ENCODE measurements at places on chromosomes 1 and 21.

DNA sequence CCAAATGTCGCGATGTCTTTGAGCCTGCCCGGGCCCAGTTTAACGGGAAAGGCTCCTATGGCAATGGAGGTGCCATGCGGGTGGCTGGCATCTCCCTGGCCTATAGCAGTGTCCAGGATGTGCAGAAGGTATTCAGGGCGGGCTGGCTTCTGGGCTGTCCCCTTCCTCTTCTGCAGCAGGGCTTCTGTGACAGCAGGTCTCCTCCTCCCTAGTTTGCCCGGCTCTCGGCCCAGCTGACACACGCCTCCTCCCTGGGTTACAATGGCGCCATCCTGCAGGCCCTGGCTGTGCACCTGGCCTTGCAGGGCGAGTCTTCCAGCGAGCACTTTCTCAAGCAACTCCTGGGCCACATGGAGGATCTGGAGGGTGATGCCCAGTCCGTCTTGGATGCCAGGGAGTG, 3.0 kb downstream of the ADPRS start:
- no peak for DNase-seq

- no peak for DNase-seq
These were observed 626.7 kb upstream of the ADGRL2 start for GRCh38 chr1:81174052-81174451.

GRCh38 chr1:210272666-210273065, 40.1 kb downstream of the SERTAD4 start:
- no peak for DNase-seq

GRCh38 chr1:174397261-174397660, 50.5 kb upstream of the GPR52 start:
- no peak for DNase-seq

DNA sequence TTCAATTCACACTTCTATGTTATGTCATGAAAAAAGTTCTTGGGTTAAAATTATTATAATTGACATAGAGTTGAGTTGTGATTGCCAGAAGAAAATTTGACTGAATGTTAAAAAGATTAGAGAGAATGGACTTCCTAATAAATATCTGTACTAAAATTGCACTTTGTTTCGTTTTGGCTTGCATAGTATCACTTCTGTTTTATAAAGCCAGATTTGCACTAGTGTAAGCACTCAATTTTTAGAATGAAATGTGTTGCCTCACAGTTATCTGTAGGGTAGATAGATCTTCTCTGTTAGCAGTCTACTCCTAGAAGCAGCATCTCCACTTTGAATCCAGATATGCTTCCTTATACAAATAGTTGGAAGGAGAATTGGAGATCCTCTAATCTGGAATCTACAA, 95.2 kb upstream of the MPC2 start:
- no peak for DNase-seq

- DNase-seq, result no peak
These were observed 81.2 kb upstream of the TMPRSS2 start for GRCh38 chr21:41589131-41589530.

- DNase-seq, result no peak
These were observed 1.0 kb downstream of the TMEM61 start for GRCh38 chr1:54981466-54981865.

DNA sequence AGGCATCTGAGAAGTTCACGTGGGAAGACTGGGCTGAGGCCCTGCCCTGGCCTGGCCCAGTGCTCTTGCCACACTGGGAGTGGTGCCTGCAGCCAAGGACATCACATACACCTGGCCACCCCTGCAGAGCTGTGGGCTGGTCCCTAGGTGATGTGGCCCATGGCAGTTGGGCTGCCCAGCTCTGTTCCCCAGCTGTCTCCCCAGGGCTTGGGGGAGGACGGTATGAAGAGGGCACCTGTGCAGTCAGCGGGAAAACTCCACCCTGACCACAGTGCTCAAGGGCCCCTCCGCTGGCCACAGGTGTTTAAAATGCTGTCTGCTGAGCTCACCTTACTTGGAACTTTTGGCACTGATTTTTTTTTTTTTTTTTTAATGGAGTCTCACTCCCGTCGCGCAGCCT, 120.4 kb upstream of the SLC25A33 start:
- DNase-seq, result no peak

GRCh38 chr1:234260578-234260977, 112.7 kb upstream of the COA6 start:
- no peak for DNase-seq

DNA sequence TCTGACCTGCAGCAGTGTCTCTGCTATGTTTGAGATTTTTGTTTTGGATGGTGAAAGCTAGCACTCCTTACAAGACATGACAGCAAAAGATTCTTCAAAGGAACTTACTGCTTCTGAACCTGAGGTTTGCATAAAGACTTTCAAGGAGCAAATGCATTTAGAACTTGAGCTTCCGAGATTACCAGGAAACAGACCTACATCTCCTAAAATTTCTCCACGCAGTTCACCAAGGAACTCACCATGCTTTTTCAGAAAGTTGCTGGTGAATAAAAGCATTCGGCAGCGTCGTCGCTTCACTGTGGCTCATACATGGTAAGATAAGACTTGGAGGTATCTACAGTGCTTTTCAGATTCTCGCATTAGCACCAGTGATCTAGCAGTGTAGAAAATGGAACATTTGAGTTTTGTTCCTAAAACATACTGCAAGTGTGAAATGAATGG, 200.2 kb downstream of the PDE4B start:
- no peak for DNase-seq

GRCh38 chr21:46509741-46510502, 51.2 kb downstream of the DIP2A start:
- DNase-seq, result no peak

GRCh38 chr1:2591581-2592261, 5.1 kb downstream of the PRXL2B start:
- DNase-seq, result no peak

GRCh38 chr1:42773420-42773819, 6.4 kb downstream of the C1orf50 start:
- DNase-seq, result no peak

DNA sequence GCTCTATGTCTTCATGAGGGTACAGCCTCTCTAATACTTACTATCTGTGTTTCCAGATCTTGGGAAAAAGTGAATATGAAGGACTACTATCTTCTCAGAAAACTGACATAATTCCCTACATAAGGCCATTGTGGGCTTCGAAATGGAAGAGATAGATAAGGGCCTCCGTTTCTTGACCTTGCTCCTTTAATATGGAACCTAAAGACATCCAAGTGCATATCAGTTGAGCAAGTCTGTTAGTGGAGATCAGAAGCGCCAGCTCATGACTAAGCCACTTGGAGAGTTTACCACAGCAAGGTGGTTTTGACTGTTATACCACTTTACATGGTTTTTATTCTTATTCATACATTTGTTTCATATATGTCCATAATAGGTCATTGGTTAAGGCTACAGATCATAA, 35.3 kb upstream of the FCER1A start:
- no peak for DNase-seq

GRCh38 chr21:31616216-31616615, 43.3 kb upstream of the SOD1 start:
- DNase-seq, result no peak

- DNase-seq, result no peak
These were observed 32.1 kb upstream of the HMGN1 start for GRCh38 chr21:39381009-39381408.

DNA sequence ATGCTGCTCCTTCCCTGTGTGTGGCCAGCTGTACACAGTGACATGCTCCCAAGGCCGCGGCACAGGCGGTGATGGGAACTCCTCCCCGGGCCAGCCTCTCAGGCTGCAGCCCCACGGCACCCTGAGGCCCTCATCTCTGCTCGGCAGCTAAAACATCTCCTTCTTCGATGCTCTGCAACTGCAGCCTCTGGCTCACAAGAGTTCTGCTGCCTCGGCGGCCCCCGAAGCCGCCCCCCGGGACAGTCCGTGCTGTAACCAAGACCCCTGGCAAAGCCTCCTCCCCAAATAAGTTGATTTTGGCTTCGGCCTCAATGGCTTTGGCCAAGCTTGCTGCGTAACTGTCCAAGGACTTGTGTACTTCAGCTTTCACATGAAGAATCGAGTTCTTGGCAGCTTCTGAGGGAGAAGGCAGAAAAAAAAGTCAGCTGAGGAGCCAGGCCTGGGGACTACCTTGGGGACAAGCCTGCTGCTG, 51.3 kb downstream of the GPR161 start:
- no peak for DNase-seq

DNA sequence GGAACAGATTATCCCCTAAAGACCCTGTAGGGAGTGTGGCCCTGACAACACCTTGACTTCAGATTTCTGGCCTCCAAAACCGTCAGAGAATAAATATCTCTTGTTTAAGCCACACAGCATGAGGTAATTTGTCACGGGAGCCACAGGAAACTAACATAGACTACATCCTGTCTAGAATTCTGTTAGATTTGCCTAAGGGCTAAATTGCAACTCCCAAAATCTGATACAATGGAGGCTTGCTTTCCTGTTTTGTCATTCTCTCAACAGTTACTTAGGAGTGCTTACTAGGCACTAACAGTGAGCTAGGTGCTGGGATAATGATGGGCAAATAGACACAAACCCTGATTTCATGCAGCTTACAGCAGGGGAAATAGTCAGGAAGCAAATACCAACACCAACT, 141.6 kb downstream of the MIS18A start:
- no peak for DNase-seq

DNA sequence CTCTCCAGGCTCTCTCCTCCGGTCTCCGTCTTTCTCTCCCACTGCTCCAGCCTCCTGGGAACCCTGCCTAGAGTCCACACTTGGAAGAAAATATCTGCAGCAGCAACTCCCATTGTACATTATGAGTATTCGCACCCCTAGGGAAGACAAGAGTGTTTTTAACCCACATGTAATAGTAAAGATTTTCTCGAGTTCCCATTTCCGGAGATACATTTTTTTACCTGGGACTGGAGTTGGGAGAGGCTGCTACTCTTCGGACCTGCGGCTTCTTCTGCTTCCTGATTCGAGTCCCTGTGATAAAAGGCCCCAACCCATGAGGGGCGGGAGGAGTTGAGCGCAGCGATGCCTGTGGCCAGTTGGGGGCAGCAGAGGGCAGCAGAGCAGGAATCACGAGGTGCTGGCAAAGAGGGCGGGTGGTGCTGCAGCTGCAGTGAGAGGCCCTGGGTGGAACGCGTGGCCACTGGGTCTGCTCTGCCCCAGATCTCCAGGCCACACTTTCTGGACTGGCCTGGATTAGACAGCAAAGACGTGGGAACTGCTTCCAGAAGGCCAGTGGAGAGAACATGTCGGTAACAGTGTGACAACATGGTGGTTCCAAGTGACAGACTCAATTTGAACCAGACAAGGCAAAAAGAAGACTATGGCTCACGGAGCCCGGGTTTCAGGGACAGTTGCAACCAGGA, 221.0 kb upstream of the CSF3R start:
- DNase-seq, result peak; percentile 67

- no peak for DNase-seq
These were observed 251.1 kb downstream of the CAMTA1 start for GRCh38 chr1:7036386-7036785.

- DNase-seq, result no peak
These were observed 98.9 kb downstream of the TNFSF18 start for GRCh38 chr1:172951730-172952365.

DNA sequence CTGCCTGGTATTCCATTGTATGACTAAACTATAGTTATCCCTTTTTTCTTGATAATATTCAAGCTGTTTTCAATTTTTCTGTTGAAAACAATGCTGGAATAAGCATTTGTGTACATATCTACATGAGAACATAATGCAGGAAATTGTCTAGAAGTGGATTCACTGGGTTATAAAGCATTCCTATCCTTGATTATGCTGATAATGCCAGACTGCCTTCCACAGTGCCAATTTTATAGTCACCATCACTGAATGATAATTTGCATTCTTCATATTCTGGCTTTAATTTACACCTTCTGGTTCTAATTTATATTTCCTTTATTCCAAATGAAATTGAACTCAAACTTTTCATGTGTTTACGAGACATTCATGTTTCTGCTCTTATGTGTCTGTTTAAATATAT, 651.0 kb upstream of the PLXNA2 start:
- DNase-seq, result no peak

DNA sequence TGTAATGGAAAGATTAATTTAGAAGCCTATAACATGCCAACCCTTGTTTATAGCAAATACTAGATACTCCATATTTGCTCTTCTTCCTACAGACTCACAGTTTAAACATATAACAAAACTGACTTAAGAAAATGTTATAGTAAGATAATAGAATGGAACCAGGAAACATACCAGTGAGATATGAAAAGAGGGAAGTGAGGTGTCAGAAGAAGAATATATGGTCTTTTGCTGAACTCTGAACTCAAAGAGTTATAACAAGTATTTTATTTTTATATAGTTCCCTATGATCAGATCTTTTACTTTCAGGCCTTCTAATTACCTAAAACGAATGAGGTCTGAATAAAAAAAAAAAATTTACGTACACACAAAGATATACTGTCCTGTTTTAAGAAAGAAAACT, 20.9 kb downstream of the TMED5 start:
- no peak for DNase-seq

DNA sequence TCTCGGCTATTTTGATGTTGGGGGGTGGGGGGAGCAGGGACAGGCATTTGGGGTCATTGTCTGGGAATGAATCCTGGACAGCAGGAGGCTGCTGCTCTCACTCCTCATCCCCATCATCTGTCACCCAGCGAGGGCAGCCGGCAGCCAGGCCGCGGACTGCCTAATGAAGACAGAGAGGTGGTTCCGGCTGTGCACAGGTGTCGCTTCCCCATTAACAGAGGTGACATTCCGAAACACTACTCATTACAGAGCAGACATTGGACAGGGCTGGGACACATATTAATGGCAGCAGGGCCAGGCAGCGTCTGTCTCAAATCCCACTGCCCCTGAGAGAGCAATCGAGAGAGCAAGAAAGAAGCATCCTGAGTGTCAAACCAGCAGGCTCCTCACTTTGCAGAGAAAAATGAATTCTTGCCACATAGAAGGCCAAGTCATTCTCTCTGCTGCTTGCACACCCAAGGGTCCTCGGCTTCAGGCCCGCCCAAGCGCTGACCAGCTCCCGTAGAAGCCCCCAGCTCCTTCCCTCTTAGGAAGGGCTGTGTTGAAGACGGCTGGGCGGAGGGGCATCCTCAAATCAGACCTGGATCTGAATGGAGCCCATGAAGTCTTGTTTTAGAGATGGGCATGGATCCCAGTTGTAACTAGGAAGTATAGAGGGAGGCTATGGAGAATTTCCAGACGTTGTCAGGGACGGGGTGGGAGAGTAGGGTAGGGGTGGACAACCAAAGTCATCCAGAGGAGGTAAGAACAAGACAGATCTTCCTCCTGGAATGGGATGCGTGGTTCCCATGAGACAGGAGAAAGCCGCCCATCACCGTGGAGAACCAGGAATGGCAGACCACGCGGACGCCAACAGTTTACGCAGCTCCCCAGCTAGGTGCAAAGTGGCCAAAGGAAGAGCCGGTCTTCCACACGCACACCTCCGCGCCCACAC, 8.2 kb upstream of the LEMD1 start:
- no peak for DNase-seq

Data from CD4-positive, alpha-beta T cell (primary cell).